Spleen (tissue), 13 donors: ENCODE measurements at places on chromosomes 3 and 15. TPM values are rescaled to one million over a fixed set of nuclear protein-coding genes. Genes with fewer than 3 reads are reported as not detected.

DNA sequence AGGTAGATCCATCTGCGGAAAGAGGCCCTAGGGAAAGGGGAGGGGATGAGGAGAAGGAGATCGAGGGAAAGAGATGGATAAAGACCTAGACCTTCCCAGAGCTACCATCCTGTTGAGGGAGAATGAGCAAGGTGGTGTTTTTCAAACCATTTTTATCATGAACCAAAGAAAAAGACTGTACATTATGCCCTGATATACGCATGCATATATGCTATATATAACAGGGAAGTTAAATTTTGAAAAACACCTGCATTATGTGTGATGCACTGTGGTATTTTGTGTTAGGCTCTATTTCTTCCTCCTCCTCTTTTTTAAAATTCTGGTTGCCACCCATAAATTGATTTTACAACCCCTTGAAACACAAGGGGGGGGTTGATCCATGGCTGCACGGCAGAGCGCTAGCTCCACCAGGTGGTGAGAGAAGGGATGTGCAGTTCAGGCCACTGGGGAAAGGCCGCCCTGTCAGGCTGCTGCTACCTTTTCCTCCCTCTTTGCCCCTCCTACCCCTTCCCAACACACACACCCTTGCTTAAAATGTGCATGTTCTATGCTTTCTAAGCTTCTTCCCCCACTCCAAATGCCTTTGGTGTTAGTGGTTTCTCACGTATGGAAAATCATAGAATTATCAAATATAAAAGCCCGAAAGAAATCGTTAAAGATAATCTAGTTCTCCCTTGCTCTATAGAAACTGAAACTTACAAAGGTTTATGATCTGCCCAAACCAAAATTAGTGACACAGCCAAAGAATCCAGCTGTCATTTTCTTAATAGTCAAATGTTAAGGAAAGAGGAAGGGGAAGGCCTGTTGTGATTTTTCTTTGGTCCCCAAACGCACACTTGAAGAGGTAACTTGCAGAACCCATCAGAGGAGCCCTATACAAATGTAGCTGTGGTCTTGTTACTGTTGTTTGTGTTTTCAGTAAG lies 262.0 kb upstream of the UMPS start:
- peaks cover 6% of the 10 kb centered on the region for H3K4me1 ChIP-seq
- no peaks in the 10 kb centered on the region for H3K27me3 ChIP-seq
- DNase-seq, result no peak
- H3K36me3 ChIP-seq, result no peaks in the 10 kb centered on the region
- no peak overlapping the region for H3K27ac ChIP-seq

Gene SLC9C1
- not detected for total RNA-seq

Gene SLC24A5
- not detected for total RNA-seq

GRCh38 chr3:148128136-148128535 lies 569.6 kb upstream of the AGTR1 start:
- no peak overlapping the region for H3K27ac ChIP-seq
- no peak for DNase-seq

Gene CYP8B1
- not detected for total RNA-seq

Gene PCYT1A
- total RNA-seq, result 118 TPM

DNA sequence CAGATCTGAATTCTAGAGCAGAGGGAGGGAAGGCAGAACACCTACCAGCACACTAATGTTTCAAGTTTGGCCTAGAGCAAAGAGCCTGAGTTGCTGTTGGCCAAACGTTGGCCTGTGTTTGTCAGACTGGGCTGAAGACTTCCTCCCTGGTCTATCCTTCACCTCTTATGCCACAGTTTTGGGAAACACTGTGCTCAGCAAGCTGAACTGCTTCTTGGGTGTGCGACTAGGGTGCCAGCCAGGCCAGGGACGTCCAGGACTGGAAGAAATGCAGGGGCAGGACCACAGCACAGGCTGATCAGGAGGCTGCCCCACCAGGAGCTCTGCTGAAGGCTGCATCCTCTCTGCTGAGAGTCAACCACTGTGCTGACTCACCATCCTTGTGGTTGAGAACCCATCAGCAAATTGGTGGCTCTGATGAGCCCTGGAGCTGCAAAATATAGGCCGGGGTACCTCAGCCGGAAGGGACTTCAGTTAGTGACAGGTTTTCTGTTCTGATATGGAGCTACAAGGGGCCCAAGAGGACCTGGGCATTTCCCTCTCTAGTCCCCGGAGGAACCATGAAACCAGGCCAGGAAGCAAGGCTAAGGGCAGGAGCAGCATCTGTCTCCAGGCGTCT lies 131.6 kb upstream of the RASGRP1 start:
- peaks cover 7% of the 10 kb centered on the region for H3K4me1 ChIP-seq
- no peaks in the 10 kb centered on the region for H3K36me3 ChIP-seq
- peak overlapping the region; percentile 29 for H3K27ac ChIP-seq

- DNase-seq, result no peak
- peaks cover 21% of the 10 kb centered on the region for H3K4me1 ChIP-seq
- no peaks in the 10 kb centered on the region for H3K27me3 ChIP-seq
- H3K36me3 ChIP-seq, result peaks cover 100% of the 10 kb centered on the region
These were observed 13.1 kb downstream of the AP3S2 start for GRCh38 chr15:89880727-89881126.
